ENCODE measurements at places on chromosomes 1 and 21.
A peak's percentile ranks its signal among the peaks of the same experiment; 100 is the strongest.

DNA sequence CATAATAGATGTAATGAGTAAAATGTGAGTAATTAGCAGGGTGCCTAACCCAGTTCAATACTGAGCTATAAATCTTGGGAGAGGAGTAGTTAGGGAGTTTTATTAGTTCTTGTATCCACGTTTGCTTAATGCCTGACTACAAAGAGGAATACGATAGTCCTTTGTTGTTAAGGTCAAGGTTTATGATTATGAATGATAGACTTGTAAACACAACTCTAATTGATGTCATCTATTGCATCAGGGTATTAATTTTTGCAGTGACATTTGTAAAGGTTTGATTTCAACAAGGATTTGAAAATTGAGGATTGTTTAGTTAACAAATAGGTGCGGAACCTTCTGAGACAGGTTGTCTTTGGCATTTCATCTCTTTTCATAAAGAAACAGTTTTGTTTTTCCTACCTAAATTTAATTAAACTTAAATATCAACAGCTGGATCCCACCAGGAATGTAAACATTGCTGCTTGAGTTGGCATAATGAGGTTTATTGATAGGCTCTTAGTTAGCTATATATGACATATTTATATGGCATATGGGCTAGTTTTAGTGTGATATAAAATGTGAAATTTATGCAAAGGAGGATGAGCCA lies 9.7 kb downstream of the SOAT1 start:
- peak; percentile 58 for DNase-seq

- DNase-seq: no peak
Observed at GRCh38 chr1:199113265-199113869, 474.5 kb downstream of the PTPRC start.

GRCh38 chr1:70586046-70586445 lies 175.0 kb downstream of the CTH start:
- DNase-seq: no peak

- DNase-seq: no peak
Observed at GRCh38 chr1:198333744-198334143, 176.9 kb downstream of the NEK7 start.

- no peak for DNase-seq
Observed at GRCh38 chr1:161473348-161473747, 31.9 kb upstream of the FCGR2A start.

DNA sequence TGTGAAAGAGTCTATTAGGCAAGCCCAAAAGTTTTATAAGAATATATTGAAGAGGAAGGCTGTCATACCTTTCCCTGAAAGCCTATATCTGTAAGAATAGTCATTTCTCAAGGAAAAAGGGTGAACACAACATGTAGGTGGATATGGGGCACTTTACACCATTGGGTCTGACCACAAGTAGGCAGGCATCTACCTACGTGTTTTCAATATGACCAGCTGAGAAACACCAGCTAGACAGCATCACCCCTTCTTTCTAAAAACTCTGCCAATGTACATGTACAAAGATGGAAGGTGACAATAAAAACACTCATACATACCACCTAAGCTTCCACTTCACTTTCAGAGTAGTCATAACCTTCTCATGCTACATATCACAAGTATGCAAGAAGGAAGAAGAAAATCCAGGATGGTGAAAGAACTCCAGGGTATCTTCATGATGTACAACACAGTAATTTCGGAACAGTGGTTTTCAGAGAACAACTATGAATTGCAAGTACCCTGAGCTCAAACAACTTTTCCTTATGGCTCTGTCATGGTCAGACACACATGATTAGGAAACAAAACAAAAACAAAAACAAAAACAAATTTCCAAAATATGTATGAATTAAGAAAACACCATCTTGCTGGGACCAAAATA lies 98.5 kb upstream of the ADGRL2 start:
- no peak for DNase-seq
